Activated CD8-positive, alpha-beta T cell treated with anti-CD3 and anti-CD28 coated beads, Interleukin-2, amount 10 ng/mL, durations not matched to agents 7 days and 5 days (primary cell): ENCODE measurements at places on chromosomes 3 and 15.

DNA sequence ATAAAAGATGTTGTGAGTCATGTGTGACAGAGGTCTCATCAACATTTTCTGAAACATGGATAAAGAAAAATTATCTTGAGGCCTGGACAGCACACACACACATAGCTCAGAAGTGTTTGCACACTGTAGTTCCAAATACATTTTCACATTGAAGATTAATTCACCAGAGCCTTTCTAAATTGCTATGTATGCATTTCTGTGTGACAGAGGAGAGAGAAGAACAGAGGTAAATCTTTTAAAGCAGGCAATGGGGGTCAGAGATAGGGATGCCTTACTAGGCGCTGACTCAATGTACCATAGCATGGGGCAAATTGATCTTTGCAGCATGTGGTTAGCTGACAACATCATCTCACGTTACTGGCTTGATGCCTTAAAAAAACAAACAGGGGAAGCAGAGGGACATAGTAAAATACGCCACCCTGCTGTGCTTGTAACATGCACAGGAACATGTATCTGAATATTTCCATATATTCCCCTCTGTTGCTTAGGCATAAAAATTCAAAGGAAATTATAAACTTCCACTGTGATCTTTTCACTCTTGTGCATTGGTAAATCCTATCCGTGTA, 7.7 kb downstream of the POU1F1 start:
- H3K27ac ChIP-seq, result peak overlapping the region; percentile 82
- no peak for DNase-seq

- DNase-seq, result peak; percentile 32
- H3K4me3 ChIP-seq, result peak overlapping the region; percentile 2
- no peaks in the 10 kb centered on the region for H3K27me3 ChIP-seq
- H3K27ac ChIP-seq, result peak overlapping the region; percentile 36
Measured at GRCh38 chr3:18643281-18643680, 218.1 kb upstream of the SATB1 start.

- no peak for DNase-seq
- peaks cover 23% of the 10 kb centered on the region for H3K36me3 ChIP-seq
- no peak overlapping the region for H3K27ac ChIP-seq
- no peak overlapping the region for H3K4me3 ChIP-seq
- peaks cover 12% of the 10 kb centered on the region for H3K27me3 ChIP-seq
Measured at GRCh38 chr3:184372296-184372821, 5.6 kb downstream of the THPO start.

DNA sequence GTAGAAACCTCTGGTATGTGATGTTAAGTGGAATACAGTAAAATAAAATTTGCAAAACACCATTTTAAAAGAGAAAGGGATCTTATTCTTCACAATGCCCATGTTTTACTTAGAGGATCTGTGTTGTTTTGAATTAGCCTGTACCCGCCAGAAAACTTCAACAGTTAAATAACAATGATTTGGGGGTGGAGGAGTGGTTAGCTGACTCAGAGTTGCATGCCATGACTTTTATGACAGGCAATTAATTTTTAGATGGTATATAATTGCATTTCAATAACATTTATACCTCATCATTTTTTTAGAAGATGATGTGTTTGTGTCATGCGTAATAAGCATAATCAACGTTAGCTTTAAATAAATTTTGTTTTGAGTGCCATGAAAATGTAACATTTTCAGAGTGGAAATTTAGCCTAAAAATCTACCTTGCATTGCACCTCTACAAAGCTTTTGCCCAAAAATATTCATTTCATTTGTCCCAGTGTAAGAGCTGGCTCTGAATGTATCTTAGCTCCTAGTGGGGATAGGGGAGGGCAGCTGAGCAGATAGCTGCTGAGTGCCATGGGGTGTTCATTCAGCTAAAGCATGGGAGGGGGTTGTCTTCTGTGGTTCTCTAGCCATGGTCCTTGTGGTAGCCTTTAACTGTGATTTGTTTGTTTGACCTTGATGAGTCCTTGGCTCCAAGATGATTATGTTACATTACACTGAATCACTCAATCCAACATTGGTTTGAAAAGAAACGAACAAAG, 379.8 kb downstream of the LPP start:
- no peaks in the 10 kb centered on the region for H3K4me1 ChIP-seq
- H3K36me3 ChIP-seq, result peaks cover 5% of the 10 kb centered on the region
- no peak overlapping the region for H3K27ac ChIP-seq
- H3K27me3 ChIP-seq, result no peaks in the 10 kb centered on the region

GRCh38 chr3:49181351-49181750, 10.0 kb downstream of the KLHDC8B start:
- peaks cover 2% of the 10 kb centered on the region for H3K27me3 ChIP-seq
- no peak overlapping the region for H3K4me3 ChIP-seq
- no peak for DNase-seq
- H3K36me3 ChIP-seq, result no peaks in the 10 kb centered on the region
- no peak overlapping the region for H3K27ac ChIP-seq

DNA sequence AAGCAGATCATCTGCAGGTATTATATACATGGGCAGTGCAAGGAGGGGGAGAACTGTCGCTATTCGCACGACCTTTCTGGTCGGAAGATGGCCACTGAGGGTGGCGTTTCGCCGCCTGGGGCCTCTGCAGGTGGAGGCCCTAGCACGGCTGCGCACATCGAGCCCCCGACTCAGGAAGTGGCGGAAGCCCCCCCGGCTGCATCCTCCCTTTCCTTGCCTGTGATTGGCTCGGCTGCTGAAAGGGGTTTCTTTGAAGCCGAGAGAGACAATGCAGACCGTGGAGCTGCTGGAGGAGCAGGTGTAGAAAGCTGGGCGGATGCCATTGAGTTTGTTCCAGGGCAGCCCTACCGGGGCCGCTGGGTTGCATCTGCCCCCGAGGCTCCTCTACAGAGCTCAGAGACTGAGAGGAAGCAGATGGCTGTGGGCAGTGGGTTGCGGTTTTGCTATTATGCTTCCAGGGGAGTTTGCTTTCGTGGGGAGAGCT, 639 bp downstream of the MKRN3 start:
- H3K4me3 ChIP-seq, result peak overlapping the region; percentile 65
- peak; percentile 33 for DNase-seq
- H3K4me1 ChIP-seq, result no peaks in the 10 kb centered on the region
- no peak overlapping the region for H3K27ac ChIP-seq
- H3K36me3 ChIP-seq, result no peaks in the 10 kb centered on the region
- H3K27me3 ChIP-seq, result no peaks in the 10 kb centered on the region
